Colonic mucosa (tissue), 4 donors: ENCODE measurements at places on chromosomes 4 and X. TPM values are rescaled to one million over a fixed set of nuclear protein-coding genes. Genes with fewer than 3 reads are reported as not detected.

- DNase-seq = no peak
These were observed 26.5 kb downstream of the BLOC1S4 start for GRCh38 chr4:6742507-6742906.

GRCh38 chrX:50648156-50648555 lies 165.8 kb downstream of the SHROOM4 start:
- no peak for DNase-seq

DNA sequence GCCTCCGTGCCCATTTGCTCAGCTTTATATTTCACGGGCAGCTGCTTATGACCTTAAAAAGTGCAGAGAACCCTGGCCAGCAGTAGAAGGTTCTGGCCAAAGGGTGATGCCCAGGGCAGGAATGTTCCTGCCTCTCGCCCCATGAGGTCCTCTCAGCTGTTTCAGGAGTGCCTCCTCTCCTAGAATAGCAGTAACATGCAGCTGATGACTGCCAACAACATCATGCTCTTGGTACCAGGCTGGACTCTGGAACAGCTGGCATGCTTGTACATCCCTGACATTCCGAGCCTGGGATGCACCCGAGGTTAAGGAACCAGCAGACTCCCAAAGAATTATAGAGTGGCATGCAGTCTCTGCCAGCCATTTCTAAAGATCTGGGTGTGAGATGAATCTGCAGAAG lies 11.7 kb upstream of the TENM3 start:
- no peak for DNase-seq

DNA sequence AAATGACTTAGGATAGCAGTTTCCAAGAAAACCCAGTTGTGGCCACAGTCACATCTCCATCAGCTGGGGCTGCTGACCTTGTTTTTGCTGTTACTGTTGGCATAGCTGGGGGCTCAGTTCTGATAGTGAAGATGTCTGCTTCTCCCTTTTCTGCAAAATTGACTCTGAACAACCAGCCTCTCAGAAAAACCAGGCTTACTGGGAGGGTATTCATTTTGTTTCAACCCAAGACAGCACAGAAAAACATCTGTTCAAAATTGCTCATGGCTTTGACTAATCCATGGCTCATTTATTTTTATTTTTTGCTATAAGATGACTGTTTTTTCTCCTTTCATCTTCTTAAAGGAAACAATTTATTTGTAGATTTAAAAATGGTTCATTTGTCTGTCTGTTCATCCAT lies 53.1 kb downstream of the RASL11B start:
- no peak for DNase-seq

DNA sequence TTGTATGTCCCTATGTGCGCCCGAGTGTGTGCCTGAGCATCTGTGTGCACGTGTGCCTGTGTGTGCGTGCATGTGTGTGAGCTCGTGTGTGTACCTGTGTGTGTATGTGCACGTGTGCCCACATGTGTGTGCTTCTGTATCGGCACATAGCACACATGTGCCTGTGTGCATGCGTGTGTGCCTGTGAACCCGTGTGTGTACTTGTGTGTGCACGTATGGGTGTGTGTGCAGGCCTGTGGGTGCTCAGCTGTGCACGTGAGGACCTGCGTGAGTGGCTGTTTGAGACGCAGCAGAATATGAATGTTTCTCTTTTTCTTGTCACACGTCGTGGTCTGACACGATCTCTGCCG lies 4.3 kb downstream of the AKAP17A start:
- DNase-seq = no peak

DNA sequence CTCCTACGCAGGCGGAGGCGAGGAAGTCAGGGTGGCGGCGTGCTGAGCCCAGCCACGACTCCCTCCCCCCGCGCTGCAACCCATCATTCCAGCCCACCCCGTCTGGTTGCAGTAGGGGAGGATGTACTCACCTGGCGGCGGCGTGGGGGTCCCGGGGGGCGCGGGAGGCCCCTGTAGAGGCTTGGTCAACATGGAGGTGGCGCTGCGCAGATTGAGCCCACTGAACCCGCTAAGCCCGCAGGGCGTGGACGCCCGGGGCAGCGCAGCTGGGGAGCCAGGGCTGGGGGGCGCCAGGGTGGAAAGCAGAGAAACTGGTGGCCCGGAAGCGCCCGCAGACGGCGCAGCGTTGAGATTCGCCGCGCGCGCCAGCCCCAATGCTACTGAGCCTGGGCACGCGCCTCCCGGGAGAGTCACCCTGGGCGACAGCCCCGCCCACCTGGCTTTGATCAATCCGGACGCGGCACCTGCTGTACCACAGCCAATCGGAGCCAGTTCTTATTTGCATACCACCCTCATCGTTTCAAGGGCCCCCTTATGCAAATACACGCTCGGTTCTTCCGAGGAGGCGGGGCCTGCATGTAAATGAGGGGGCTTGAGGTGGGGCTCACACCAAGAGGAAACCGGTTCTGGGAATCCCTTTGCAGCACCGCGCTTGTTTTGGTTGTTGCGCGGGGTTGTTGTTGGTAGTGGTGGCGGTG lies at the start of gene PIM2:
PIM2 (minus strand) TSS at position 382 of the 698 bp plus-strand sequence; CDS start at position 192, 190 bp downstream.
- peak; percentile 91 for DNase-seq

DNA sequence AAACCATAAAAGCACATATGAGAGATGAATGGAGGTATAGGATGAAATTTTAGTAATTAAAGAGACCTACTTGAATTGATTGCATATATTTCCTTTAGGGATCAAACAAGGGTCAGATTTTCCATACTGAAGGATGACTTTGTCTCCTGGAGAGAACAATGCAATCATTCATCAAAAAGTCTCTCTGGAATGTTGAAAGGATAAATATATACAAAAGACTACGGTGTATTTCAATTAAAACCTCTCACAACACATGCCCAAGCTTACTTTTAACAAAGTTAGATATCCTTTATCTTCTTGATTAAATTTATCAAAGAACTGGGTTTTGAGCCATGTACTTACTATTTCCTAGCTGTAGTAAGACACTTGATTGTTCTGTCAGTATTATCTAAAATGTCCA lies 36.8 kb upstream of the ADH7 start:
- no peak for DNase-seq

DNA sequence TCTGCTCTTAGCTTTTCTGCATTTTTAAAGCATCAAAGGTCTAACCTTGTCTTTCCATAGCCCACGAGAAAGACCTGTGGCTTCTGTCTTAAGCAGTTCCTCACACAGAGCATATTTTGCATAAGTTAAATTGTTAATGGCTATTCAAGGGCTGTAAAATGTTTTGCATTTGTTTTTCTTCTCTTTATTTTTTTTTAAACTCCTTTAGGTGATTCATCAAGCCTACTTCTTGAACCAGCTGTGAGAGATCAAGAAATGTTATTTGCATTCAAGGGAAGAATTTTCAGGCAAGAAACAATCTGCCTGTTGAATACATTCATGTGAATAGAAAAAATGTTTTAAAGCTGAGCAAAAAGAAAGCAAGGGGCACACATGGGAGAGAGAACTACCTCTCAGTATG lies 423.8 kb upstream of the FRG1 start:
- no peak for DNase-seq

- DNase-seq = no peak
These were observed 81.7 kb downstream of the PCDH19 start for GRCh38 chrX:100328351-100328750.

GRCh38 chr4:142700531-142700930 lies 145.6 kb downstream of the INPP4B start:
- no peak for DNase-seq

DNA sequence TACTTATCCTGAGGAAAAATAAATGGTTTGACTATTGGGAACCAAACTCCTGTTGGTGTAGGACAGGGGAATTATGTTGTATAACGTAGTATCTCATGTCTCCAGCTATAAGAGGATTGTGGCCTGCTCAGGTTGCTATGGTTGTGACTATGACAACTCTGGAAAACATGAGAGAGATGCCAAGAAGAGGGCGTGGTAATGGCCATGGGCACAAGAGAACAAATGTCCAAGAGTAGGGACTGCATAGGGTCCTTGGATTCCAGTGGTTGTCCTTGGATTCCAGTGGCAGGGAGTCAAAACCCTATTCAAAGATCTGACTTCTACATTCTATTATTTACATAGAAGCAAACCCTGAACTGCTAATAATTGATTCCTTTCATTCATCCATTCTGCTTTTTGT lies 6.8 kb upstream of the MOB1B start:
- no peak for DNase-seq

DNA sequence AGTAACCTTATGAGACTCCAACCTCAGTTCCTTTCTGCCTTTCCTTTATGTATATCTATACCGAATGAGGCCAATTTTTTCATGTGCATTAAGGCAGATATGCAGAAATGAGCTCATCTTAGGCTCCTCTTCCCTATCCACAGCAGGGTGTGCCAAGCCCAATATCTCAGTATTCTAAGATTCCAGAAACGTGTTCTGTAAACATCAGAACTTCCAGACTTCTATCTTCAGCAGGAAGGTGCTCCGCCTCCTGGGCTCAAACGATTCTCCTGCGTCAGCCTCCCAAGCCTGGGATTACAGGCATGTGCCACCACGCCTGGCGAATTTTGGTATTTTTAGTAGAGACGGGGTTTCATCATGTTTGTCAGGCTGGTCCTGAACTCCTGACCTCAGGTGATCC lies 31.0 kb upstream of the CCNG2 start:
- DNase-seq = no peak

DNA sequence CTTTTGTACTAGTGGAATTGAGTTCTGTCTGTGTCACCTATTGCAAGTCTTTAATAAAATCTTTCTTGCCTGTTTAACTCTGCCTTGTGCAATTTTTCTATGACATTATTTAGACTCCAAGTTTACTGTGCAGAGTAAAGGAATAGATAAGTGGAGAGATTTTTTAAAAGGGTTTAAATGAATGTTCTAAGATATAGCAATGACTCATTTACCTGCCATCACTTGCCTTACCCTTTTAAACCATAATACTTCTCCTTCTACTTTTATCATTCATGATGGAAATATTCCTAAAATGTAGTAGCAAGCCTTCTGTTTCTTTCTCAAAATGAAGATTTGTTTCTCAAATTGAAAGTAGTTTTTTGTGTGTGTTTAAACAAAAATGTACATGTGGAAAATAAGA lies 782.8 kb upstream of the MAGEB2 start:
- no peak for DNase-seq

GRCh38 chr4:186798951-186799659 lies 75.4 kb upstream of the FAT1 start:
- no peak for DNase-seq

DNA sequence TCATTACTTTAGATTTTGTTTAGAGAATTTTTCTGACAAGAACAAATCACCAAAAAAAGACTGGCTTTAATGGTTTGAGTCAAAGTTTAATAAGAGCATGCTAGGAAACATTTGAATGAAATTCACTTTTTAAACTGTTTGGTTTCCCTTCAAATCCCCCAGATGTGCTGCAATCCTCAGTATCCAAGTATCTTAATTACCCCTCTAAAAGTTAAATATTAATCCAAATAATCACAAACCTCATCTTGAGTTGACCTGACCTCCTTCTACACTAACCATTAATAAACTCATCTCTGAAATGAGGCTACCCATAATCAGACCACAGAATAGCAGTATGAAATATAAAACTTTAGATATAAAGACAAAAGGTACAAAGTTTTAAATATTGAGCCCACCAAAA lies 10.1 kb downstream of the DHX15 start:
- no peak for DNase-seq

DNA sequence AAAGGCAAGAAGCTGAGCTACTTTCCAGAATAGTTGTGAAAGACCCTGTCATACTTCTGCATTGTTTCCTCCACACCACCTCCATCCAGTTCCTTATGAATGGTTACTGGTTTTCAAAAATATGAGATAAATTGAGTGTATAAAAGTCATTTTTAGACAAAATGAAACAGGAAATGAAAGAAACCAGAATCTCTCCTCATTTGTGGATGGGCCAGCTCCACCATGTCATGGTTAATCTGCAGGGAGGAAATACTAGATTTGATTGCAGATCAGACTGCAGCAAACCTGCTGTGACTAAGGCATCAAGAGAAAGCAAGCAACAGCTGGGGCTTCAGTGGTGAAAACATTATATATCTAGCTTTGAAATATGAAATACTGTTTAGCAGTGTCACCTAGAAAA lies 23.8 kb downstream of the F9 start:
- no peak for DNase-seq

- no peak for DNase-seq
These were observed 64.0 kb upstream of the ACSL1 start for GRCh38 chr4:184889666-184890335.

DNA sequence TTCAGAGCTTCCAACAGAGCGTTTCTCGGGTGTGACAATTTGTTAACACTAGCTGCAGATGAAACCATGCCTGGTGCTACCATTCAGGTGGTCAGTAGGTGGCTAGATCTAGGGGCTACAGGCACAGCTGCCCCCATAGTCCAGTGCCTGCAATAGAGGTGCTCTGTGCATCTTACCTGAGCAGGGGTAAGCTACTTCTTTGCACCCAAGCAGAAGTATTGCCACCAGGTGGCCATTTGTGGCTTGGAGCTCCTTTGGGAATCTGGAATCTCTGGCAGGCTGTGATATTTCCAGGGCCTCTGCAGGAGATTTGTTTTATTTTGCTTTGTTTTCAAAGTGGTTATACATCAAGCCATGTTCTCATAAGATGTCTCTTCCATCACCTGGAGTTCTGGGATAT lies 170.7 kb upstream of the PUDP start:
- DNase-seq = no peak

DNA sequence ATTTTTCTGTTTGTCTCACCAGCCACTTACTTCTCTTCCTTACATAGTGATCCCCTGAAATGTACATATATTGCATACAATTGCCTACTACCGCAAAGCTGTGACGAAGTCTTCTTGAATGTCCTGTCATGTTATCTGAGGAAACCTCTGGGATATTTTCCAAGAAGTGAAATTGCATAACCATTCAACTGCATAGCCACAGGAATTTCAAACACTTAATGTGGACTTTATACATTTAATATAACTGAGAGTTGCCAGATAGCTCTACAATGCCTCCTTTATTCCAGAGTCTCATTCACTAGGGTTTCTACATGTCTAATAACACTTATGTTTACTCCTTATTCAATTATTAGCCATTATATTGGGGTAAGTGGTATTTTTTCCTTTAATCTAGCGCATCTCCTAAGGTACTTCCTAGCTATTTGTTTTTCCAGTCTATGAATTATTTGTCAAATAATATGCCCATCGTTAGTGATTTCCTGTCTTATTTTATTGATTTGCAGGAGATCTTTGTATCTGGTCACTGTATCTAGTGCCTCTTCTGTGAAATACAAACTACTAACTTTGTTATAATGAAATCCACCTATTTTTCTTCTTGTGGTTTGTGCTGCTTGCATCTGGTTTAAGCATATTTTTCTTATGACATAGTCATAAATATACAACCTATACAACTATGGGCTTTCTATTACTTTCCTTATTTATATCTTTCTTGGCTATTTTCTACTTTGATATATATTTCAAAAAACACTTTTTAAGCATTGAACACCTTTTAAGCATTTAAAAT lies 69.2 kb upstream of the GRID2 start:
- DNase-seq = no peak

- DNase-seq = no peak
These were observed 830.9 kb upstream of the NDST4 start for GRCh38 chr4:115944146-115944905.

GRCh38 chr4:47485047-47485692 lies at the start of gene ATP10D:
Gene ATP10D (plus strand): TSS chr4:47485275. CDS start chr4:47512541, 27,266 bp downstream.
- peak; percentile 97 for DNase-seq

Gene ABCB7
- total RNA-seq = 31.8 TPM

Gene MAGEC2
- not detected for total RNA-seq

Gene VCX2
- not detected for total RNA-seq

Gene PSAPL1
- total RNA-seq = not detected

Gene RTL3
- total RNA-seq = not detected

Gene CT83
- not detected for total RNA-seq

Gene CRMP1
- total RNA-seq = 1.2 TPM

Gene SPON2
- total RNA-seq = 22.4 TPM
